ENCODE measurements at places on chromosomes 1 and 21.
A peak's percentile ranks its signal among the peaks of the same experiment; 100 is the strongest.

DNA sequence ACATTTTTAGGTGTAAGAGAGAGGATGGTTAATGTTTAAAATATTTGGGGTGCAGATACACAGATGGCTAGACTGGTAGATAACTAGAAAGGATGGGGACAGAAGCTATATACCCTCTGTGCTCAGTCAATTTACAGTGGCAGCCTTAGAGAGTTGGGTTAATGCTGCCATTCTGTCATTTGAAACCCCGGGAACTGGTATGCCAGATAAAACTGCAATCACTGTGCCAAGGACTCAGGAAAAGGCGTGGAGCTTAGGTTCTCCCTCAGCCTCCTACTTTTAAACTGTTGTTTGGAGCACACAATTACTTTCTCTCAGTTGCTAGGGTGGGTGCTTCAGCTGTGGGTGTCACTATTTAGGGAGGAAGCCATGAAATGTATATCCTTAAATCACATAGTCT lies 90.0 kb upstream of the HNRNPU start:
- no peak for DNase-seq

DNA sequence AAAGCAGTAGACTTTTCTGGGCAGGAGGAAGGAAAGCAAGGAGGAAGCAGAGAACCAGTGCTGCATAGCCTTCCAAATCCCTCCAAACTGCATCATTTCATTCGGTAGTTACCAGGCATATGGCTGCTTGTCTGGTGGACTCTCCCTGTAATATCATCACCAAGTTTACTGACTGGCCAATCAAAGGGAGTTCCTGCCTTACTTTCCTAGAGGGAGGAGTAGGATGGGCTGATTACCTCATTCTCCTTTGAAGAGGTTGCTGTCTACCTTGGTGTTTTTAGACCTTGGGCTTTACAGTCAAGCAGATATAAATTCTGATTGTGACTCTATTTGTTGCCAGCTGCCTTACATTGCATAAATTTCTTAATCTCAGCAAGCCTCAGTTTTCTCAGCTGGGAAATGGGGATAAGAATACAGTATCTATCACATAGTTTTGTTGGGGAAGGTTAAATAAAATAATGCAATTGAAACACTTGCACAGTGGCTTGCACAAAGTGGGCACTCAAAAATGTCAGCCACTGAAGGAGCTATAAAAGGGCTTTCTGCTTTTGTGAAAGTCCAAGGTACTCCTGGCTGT lies 297.3 kb upstream of the PROX1 start:
- DNase-seq, result no peak

GRCh38 chr1:19229229-19229628 lies 19.2 kb upstream of the UBR4 start:
- no peak for DNase-seq

GRCh38 chr1:236021424-236022135 lies 43.3 kb downstream of the NID1 start:
- DNase-seq, result no peak

DNA sequence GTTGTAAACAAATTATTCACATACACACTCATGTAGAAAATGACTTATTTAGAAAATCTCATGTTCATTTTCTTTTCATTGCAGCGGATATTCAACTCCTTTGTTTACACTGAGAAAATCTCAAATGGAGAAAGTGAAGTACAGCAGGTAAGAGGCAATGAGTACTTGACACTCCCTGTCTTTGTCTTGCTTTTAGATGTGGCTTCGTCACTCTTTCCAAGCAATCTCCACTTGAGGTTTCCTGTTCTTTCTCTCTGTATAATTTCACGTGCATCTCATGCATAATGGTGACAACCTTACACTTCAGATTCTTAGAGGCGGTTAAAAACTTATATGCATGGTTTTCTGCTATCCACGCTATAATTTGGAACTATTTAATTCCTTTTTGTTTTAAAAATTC lies 80.6 kb downstream of the CACHD1 start:
- DNase-seq, result no peak

GRCh38 chr1:92960395-92961130 lies 699 bp downstream of the DIPK1A start:
- DNase-seq, result peak; percentile 84

- DNase-seq, result peak; percentile 59
Measured at GRCh38 chr1:1291023-1291528, 10.8 kb downstream of the SCNN1D start.

GRCh38 chr21:45523411-45524101 lies 18.7 kb downstream of the SLC19A1 start:
- DNase-seq, result no peak

- DNase-seq, result no peak
Measured at GRCh38 chr1:218298398-218298797, 13.3 kb downstream of the RRP15 start.

DNA sequence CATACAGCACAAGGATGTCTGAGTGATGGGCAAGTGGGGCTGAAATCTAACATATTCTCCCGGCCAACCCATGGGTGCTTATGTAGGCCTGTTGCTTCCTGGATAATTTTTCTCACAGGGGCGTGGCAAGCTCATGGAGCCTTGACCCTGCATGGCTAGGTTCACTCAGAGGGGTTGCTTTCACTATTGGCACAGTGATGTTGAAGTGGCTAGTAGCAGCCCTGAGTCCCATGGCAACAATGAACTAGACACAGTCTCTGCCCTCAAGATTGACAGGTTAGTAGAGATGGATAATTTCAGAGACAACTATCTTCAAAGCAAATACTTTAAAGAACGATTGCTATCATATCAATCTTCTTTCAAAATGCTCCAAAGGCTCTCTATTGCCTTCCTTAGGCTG lies 6.5 kb upstream of the MAB21L3 start:
- no peak for DNase-seq

DNA sequence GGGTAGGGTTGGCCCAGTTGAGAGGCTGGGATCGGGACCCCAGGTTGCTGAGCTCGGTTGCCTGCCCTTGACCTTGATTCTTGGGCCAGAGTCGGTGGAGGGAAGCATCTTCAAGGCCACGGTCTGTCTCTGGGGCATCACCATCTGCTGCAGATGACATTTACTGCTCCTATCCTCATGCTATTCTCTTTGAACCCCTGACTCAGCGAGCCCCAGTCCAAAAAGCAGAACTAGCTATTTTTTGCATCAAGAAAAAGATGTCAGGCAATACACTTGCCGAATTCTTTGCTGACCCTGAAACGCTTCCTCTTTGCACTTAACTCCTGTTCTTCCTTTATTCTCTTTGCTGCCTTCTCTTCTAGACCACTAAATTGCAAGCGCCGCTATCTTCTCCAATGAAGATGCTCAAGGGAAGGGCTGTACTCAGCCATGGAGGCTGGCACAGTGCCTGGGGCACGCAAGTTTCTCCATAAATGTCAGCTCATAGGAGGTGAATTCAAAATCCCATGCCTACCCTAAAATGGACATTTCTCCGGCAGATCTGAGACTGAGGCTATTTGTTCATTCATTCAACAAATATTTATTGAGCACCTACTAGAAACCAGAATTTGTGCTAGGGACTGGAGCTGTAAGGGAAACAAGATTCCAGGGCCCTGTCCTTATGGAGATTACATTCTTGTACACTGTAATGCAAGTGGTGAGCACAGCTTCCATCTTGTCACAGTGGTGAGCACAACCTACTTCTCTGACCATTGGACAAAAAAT lies 20.5 kb upstream of the CAPZB start:
- DNase-seq, result no peak

DNA sequence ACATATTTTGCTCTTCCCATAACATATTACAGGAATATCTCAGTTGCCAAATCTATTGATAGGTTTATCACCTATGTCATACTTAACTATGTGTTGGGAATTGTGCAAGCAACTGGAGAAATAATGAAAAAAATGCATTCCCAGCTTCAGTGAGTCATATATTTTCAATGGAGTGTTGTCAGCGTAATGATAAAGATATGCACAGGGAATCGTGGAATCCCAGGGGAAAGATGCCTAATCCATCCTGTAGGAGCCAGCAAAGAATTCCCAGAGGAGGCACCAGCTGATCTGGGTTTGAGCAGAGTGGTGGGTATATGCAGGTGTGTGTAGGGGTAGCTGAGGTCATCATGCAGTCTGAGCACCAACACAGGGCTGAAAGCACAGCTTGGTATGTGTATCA lies 213.3 kb upstream of the DAB1 start:
- DNase-seq, result no peak

GRCh38 chr1:29134695-29135028 lies 11.0 kb upstream of the TMEM200B start:
- no peak for DNase-seq

GRCh38 chr1:92877792-92878191 lies 46.0 kb downstream of the RPL5 start:
- DNase-seq, result peak; percentile 60

DNA sequence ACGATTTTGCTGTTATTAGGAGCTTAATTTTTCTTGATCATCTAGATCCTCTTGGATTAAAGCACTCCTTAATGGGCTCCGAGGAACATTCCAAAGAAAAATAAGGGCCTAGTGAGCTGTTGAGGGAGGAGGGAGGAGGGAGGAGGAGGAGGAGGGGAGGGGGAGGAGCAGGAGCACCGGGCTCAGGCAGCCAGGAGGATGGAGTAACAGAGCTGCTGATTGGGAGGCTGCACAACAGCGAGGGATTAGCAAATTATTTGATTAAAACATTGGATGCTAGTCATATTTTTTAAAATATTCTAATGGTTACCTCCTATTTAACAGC lies 302.1 kb upstream of the RRP15 start:
- no peak for DNase-seq

GRCh38 chr1:30916296-30916695 lies 7.7 kb upstream of the SDC3 start:
- DNase-seq, result no peak

- peak; percentile 92 for DNase-seq
Measured at GRCh38 chr21:44551340-44551961, at the start of gene KRTAP10-2. Gene KRTAP10-2, minus strand, starts transcription at chr21:44551505. Its CDS starts 47 bp downstream, at chr21:44551458.

DNA sequence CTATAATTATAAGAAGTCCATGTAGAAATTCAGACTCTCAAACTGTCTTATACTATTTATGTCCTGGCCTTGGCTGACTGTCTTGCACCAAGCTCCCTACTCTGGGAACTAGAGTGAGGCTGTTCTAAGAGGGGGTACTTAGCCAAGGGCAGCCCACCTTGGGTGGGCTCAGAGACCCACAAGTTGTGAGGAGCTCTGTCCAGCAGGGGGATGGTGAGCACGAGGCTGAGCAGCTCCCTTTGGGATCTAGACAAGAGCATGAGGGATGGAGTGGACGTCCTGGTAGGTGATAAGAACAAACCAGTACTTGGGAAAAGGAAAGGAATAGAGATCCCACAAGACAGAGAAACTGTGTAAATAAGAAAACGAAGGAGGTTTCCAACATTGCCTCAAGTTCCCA lies 127.1 kb upstream of the SLC44A3 start:
- no peak for DNase-seq

DNA sequence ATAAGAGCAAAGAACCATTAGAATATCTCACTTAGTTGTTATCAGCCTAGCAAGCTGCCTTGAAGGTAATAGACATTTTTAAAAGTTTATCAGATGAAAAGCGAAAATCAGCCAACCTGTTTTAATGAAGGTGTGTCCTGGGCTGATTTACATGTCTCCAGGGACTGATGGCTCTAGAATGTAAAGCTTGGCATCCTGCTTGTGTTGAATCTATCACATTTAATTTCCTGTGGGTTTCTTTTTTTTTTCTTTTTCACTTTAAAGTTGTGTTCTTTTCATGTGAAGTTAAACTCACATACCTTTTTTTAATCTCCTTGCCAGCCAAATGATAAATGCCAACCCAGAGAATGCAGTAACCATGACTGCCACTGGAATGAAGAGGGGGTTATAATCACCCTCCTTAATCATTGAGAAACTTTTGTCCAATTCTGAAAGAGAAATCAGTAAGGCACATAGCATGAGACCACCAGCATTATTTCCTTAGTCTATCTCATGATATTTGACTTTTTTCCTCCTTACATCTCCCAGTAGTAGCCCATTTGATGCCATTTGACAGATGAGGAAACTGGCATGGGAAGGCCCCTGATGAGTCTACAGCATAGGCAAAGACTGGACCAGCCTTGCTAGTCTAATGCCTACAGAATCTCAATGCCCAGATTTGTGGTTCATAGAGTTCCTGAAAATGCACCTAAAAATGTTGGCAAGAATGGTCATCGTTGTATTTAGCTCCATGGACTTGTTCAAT lies 10.0 kb downstream of the SELL start:
- DNase-seq, result no peak

DNA sequence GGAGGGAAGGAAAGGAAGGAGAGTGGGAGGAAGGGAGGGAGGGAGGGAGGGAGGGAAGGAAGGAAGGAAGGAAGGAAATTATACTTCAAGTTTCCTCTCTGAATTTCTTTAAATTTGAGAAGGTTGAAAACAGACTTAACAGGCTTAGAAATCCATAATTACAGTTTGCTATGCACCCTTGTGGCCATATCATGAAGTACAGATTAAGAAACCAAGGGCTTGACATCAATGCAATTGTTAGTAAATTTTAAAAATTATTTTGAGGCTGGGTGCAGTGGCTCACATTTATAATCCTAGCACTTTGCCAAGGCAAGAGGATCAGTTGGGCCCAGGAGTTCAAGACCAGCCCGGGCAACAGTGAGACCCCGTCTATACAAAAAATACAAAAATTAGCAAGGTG lies 14.4 kb downstream of the ANP32E start:
- no peak for DNase-seq

- DNase-seq, result no peak
Measured at GRCh38 chr1:171715813-171716251, 26.0 kb downstream of the VAMP4 start.

GRCh38 chr1:228902781-228903433 lies 167.6 kb downstream of the RHOU start:
- DNase-seq, result peak; percentile 94

GRCh38 chr1:39387452-39387851 lies 104.0 kb upstream of the BMP8A start:
- DNase-seq, result no peak

DNA sequence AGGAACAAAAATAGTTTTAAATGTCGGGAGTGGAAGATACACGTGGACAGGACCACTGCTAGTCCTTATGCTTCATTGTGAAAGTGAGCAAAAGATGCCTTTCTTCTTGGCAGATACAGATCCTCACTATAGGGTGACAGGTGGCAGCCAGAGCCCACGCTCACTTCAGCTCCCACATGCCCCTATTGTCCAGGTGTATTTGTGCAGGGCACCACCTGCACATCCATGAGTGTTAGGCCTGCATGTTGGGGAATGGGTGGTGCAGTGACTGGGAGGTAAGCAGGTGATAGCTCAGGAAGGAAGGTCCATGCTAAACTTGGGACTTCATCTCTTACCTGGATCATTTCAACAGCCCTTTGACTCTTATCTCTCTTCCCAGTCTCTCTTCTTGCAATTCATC lies 27.4 kb downstream of the SLC5A9 start:
- DNase-seq, result no peak

GRCh38 chr21:24272521-24272938 lies 1334.8 kb downstream of the MRPL39 start:
- no peak for DNase-seq

GRCh38 chr1:177354247-177354646 lies 183.5 kb downstream of the BRINP2 start:
- no peak for DNase-seq

GRCh38 chr1:207848234-207848633 lies 62.7 kb downstream of the CD34 start:
- no peak for DNase-seq

DNA sequence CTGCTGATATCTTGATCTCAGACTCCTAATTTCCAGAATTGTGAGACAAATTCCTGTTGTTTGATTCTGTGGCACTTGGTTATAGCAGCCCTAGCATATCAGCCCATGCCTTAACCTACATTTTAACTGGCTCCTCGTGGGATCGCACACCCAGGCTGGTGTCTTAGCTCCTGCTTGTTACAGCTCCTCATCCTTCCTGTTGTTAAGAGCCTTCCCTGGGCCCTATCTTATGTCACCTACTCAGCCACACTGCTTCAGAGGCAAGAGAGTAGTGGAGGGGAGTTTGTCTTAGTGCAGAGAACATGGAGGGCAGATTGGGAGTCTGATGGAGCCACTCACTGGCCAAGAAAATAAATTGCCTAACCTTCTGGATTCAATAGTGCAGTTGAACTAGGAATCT lies 131.0 kb downstream of the ROR1 start:
- DNase-seq, result no peak
